Stomach (tissue), 19 donors: ENCODE measurements at places on chromosomes 1 and 21. TPM values are rescaled to one million over a fixed set of nuclear protein-coding genes. Genes with fewer than 3 reads are reported as not detected.
A peak's percentile ranks its signal among the peaks of the same experiment; 100 is the strongest.

DNA sequence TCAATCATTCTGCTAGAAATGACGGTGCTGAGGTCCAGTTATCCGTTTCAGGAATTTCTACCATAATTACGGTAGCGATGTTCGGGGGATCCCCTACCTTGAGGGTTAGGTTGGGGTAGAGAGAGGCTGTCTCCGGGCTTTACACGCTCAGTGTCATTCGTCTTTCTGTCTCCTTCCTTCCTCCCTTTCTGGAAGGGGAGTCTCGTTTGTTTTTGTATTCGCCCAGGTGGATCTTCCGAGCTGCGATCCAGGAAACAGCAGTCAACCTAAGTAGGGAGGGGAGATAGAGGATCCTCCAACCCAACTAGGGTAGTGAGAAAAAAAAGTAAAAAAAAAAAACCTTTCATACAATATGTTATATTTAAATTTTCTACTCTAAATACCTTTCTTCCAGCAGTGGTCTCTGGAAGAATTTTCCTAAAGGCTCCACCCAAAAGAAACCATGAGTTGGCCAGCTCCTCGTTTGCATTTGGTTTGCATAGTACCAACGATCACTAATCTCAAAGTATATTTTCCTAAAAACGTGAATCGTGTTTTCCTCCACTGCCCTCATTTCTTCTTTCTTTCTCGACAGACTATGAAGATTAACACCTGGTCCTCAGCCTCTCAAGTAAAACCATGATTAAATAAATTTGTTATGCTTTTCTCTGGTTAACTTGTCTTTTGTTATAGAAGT, 611 bp upstream of the PIK3C2B start:
- peak overlapping the region; percentile 63 for H3K4me3 ChIP-seq
- H3K27ac ChIP-seq = peak overlapping the region; percentile 88
- peaks cover 26% of the 10 kb centered on the region for H3K4me1 ChIP-seq
- no peak for DNase-seq

DNA sequence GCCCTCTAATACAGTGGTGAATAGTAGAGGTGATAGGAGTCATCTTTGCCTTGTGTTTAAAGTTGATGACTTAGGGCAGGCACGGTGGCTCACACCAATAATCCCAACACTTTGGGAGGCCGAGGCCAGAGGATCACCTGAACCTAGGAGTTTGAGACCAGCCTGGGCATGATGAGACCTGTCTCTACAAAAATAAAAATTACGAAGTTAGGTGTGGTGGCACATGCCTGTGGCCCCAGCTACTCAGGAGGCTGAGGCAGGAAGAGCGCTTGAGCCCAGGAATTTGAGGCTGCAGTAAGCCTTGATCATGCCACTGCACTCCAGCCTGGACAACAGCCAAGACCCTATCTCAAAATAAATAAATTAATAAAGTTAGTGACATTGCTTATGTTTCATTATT, 26.6 kb downstream of the CAPZA1 start:
- peaks cover 3% of the 10 kb centered on the region for H3K4me1 ChIP-seq
- H3K27ac ChIP-seq = no peak overlapping the region
- H3K27me3 ChIP-seq = no peaks in the 10 kb centered on the region
- H3K36me3 ChIP-seq = peaks cover 51% of the 10 kb centered on the region
- no peak overlapping the region for H3K4me3 ChIP-seq

- no peaks in the 10 kb centered on the region for H3K36me3 ChIP-seq
- peaks cover 31% of the 10 kb centered on the region for H3K4me1 ChIP-seq
- H3K27ac ChIP-seq = peak within 1 kb of the TSS; percentile 81
- peaks cover 12% of the 10 kb centered on the region for H3K27me3 ChIP-seq
- H3K4me3 ChIP-seq = peak within 1 kb of the TSS; percentile 57
Measured at GRCh38 chr1:185733818-185734735, at the start of gene HMCN1. Gene HMCN1 (plus strand): TSS chr1:185734391. CDS start chr1:185734780, 389 bp downstream.

DNA sequence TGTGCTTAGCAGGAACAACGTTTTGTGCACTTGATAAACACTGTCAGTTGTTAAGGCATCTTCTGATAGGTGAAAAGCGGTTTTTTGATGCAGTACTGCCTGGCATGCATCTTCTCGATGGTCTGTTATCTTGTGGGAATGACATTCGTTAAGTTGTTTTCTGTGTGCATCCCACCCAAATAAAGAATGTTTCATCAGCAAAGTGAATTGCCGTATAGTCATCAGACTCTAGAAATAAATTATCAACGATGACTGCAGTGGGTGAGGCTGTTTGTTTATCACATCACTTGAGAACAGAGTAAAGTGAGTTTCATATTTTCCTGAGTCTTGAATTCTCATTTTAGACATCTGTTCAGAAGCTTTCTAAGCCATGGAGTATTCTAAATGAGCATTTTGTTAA, 34.1 kb downstream of the NFIA start:
- no peaks in the 10 kb centered on the region for H3K36me3 ChIP-seq
- peak; percentile 30 for DNase-seq
- no peak overlapping the region for H3K27ac ChIP-seq
- H3K4me3 ChIP-seq = no peak overlapping the region

GRCh38 chr21:14688936-14689335, 142.8 kb upstream of the SAMSN1 start:
- H3K27ac ChIP-seq = no peak overlapping the region
- no peaks in the 10 kb centered on the region for H3K27me3 ChIP-seq
- no peaks in the 10 kb centered on the region for H3K36me3 ChIP-seq
- no peaks in the 10 kb centered on the region for H3K4me1 ChIP-seq
- DNase-seq = no peak

- no peak overlapping the region for H3K4me3 ChIP-seq
- H3K27me3 ChIP-seq = no peaks in the 10 kb centered on the region
- H3K36me3 ChIP-seq = no peaks in the 10 kb centered on the region
- H3K27ac ChIP-seq = no peak overlapping the region
Measured at GRCh38 chr1:235275223-235275622, 52.8 kb downstream of the ARID4B start.

DNA sequence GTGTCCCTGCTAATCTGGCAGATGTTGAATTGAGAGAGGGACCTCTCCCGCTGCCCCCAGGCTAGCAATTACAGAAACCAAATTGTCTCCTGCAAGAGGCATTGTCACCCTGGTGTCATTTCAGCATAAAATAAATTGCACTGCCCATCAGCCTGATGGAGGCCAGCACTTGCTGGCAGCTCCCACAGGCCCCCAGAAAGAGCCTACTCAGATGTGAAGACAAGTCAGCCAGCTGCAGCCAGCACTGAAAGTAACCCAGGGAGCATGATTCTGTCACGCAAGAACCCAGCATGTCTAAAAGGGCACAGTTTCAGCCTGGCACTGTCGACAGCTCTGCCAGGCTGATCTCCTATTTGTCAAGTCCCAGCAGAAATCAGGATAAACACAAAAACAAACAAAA, 110.3 kb upstream of the CTTNBP2NL start:
- H3K4me3 ChIP-seq = no peak overlapping the region
- H3K4me1 ChIP-seq = no peaks in the 10 kb centered on the region
- H3K36me3 ChIP-seq = no peaks in the 10 kb centered on the region
- no peaks in the 10 kb centered on the region for H3K27me3 ChIP-seq
- no peak overlapping the region for H3K27ac ChIP-seq

- peaks cover 10% of the 10 kb centered on the region for H3K4me1 ChIP-seq
- H3K36me3 ChIP-seq = no peaks in the 10 kb centered on the region
- DNase-seq = no peak
Measured at GRCh38 chr1:33634143-33634542, 161.7 kb downstream of the ZSCAN20 start.

DNA sequence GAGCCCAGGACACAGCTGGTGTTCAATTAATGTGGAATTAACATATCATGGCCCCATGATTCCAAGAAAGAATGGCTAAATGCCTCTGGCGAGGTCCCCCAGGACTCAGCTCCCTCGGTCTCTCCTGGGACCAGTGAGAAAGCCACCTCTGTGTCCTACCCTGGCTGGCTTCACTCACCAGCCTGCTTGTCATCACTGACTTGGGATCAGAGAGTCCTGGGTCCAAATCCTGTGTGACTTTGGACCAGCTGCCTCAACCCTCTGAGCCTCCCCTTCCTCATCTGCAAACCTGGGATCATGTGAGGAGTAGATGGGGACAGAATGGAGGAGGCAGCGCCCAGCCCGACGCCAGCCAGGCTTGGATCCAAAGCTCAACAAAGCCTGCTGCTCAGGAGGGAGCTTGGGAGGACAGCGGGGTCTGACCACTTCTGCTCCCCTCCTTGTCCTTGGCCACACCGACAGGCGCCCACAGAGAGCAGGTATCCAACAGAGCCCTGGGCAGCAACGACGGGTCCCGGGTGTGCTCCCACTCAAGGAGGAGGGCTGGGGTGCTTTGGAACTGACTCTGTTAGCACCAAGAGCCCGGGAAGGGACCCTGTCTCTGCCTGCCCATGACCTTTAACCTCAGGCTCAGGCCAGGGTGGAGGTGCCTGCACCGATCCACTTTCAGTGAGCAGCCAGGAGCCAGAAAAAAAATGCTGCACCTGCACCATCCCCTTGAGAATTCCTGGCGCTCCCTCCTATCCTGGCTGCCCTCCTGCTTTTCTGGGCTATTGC, 3.2 kb downstream of the SH2D5 start:
- no peak overlapping the region for H3K27ac ChIP-seq
- peaks cover 51% of the 10 kb centered on the region for H3K27me3 ChIP-seq
- no peak for DNase-seq
- no peak overlapping the region for H3K4me3 ChIP-seq
- peaks cover 42% of the 10 kb centered on the region for H3K4me1 ChIP-seq
- H3K36me3 ChIP-seq = no peaks in the 10 kb centered on the region

GRCh38 chr1:181369416-181369815, 113.9 kb upstream of the CACNA1E start:
- no peak for DNase-seq
- no peaks in the 10 kb centered on the region for H3K36me3 ChIP-seq
- H3K27ac ChIP-seq = no peak overlapping the region

DNA sequence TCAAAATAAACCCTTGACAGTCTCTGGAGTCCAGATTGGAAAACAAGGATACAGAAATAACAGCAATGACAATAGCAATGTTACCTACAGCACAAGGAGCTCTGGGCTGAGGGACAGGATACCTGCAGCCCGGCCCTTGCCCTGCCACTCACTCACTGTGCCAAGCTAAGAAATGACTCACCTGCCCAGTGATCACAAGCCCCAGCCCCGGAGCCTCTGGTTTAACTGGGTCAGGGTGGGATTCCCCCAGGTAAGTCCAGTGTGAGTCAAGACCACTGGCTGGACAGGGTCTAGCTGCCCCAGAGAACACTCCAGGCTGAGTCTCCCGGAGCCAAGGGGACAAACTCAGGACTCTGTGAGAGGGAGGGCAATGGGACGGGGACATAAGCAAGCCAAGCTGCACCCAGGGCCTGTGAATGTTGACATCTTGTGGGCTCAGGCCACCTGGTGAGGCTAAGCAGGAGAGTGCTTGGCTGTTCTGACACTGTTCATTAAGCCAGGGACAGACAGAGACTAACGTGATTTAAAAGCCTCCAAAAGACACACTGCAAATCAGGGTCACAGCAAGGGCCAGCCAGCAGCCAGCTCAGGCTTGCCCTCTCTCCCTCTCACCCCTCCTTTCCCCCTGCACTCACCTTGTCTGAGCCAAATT, 64.1 kb downstream of the MIS18A start:
- no peak overlapping the region for H3K27ac ChIP-seq
- no peaks in the 10 kb centered on the region for H3K36me3 ChIP-seq

GRCh38 chr1:54854381-54855020, 32.5 kb downstream of the DHCR24 start:
- no peak for DNase-seq
- no peak overlapping the region for H3K27ac ChIP-seq
- no peak overlapping the region for H3K4me3 ChIP-seq
- no peaks in the 10 kb centered on the region for H3K27me3 ChIP-seq
- H3K4me1 ChIP-seq = peaks cover 31% of the 10 kb centered on the region

- H3K27me3 ChIP-seq = no peaks in the 10 kb centered on the region
- H3K27ac ChIP-seq = no peak overlapping the region
- H3K4me3 ChIP-seq = no peak overlapping the region
- no peaks in the 10 kb centered on the region for H3K36me3 ChIP-seq
- DNase-seq = no peak
Measured at GRCh38 chr1:233485385-233485784, 128.5 kb upstream of the KCNK1 start.

GRCh38 chr1:150281221-150281757, 1.1 kb upstream of the CIART start:
- peaks cover 33% of the 10 kb centered on the region for H3K4me1 ChIP-seq
- H3K27me3 ChIP-seq = no peaks in the 10 kb centered on the region
- H3K36me3 ChIP-seq = peaks cover 20% of the 10 kb centered on the region
- peak overlapping the region; percentile 77 for H3K27ac ChIP-seq

DNA sequence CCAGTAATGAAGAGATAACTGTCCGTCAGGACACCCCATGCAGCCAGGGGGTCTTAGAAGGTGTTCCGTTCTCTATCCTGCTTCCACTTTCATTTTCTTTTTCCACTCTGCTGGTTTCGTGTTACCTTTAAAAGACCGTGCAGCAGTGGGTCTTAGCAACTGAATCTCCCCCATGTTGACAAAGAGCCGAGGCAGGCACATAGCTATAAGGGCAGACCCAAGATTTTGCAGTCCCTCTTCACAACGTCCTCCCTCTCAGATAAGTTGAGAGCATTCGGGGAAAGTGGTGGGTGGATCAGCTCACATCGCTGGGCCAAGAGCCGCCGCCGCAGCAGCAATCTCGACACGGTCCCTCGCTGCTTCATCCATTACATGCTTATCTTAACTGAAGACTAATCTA, 355.5 kb downstream of the LMO4 start:
- peak overlapping the region; percentile 46 for H3K4me3 ChIP-seq
- peak overlapping the region; percentile 83 for H3K27ac ChIP-seq
- DNase-seq = peak; percentile 29

DNA sequence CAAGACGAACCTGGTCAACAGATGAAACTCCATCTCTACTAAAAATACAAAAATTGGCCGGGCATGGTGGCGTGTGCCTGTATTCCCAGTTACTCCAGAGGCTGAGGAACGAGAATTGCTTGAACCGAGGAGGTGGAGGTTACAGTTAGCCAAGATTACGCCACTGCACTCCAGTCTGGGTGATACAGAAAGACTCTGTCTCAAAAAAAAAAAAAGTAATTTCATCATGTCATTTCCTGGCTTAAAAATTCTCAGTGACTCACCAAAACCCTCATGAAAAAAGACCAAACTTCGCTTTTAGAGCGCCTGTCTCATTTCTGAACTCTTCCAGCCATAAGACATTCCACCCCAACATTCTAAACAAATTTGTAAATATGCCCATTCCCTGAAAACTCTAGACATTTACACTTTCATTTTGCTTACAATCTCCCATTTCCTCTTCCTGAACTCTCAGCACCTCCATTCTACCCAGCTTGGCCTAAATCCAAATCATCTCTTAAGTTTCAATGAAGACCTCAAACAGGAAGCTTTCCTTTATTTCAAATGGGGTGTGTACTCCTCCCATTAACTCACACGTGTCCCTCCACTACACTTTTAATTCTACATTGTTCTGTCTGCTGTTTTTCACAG, 50.5 kb upstream of the PRRC2C start:
- no peak overlapping the region for H3K4me3 ChIP-seq
- no peaks in the 10 kb centered on the region for H3K27me3 ChIP-seq
- H3K4me1 ChIP-seq = peaks cover 5% of the 10 kb centered on the region
- H3K36me3 ChIP-seq = no peaks in the 10 kb centered on the region
- DNase-seq = no peak
- H3K27ac ChIP-seq = peak overlapping the region; percentile 60

Gene BRDT
- total RNA-seq = not detected

Gene GSTM5
- total RNA-seq = 1.4 TPM

Gene DHCR24
- total RNA-seq = 96.9 TPM

Gene CLCA2
- total RNA-seq = 4.1 TPM
